Upper lobe of left lung (tissue), 6 donors: ENCODE measurements at places on chromosomes 2 and 18. TPM values are rescaled to one million over a fixed set of nuclear protein-coding genes. Genes with fewer than 3 reads are reported as not detected.
A peak's percentile ranks its signal among the peaks of the same experiment; 100 is the strongest.

The EHD3 gene
- 9.4 TPM for total RNA-seq

The LYPD6B gene
- total RNA-seq = not detected

The ARMC9 gene
- total RNA-seq = 63.5 TPM

The STARD6 gene
- not detected for total RNA-seq

The AAK1 gene
- total RNA-seq = 70.1 TPM

The SLC9A4 gene
- total RNA-seq = not detected

DNA sequence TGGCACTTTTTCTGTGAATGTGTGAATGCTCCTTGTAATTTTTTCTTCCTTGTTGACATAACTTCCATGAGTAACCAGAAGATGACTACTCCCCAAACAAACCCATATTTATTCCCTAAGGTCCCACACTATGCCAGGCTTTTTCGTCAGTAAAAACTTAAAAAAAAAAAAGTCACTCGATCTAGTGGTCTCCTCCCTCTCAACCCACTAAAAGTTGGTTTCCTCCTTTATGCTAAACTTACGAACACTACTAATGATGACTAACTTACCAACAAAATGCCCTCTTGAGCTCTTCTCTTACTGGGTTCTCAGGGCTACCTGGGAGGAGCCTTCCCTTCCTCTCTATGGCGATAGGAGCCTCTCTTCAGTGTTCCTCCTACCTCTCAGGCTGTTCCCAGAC, 18.2 kb downstream of the ACVR1 start:
- H3K4me3 ChIP-seq = no peak overlapping the region
- no peaks in the 10 kb centered on the region for H3K36me3 ChIP-seq
- DNase-seq = no peak
- no peaks in the 10 kb centered on the region for H3K4me1 ChIP-seq
- H3K27me3 ChIP-seq = no peaks in the 10 kb centered on the region

- no peak overlapping the region for H3K27ac ChIP-seq
- no peaks in the 10 kb centered on the region for H3K4me1 ChIP-seq
- H3K36me3 ChIP-seq = no peaks in the 10 kb centered on the region
- no peak overlapping the region for H3K4me3 ChIP-seq
- no peaks in the 10 kb centered on the region for H3K27me3 ChIP-seq
- no peak for DNase-seq
Observed at GRCh38 chr2:173001664-173002604, 73.7 kb upstream of the MAP3K20 start.

DNA sequence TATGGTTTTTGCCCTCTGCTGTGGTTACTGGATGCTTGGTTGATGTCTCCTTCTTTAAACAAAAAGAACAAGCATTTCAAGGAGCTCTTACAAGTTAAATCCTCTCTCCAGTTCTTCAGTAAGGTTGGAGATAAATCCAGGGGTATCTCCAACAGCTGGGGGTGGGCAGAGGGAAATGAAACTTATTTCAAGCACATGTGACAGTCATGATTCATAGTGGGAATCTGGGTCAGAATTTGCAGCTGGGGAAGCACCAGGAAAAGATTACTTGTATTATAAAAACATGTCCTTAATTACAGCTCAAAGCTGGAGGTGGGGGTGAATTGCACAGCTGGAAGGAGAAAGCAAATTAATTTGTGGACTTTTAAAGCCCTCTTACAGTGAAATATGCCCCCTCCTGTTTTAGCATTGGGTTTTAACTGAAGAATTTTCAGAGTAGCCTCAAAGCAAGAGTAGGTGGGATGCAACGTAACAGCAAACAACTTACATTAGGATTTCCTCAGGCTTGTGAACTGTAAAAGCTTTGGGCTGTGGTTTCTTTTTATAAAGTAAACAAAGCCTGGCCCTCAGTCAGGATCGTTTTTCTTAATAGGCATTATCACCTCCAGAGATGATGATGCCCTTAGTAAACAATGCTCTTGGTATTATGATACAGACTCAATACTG, 596.4 kb downstream of the NYAP2 start:
- peaks cover 6% of the 10 kb centered on the region for H3K4me1 ChIP-seq
- H3K27ac ChIP-seq = no peak overlapping the region
- no peak for DNase-seq

DNA sequence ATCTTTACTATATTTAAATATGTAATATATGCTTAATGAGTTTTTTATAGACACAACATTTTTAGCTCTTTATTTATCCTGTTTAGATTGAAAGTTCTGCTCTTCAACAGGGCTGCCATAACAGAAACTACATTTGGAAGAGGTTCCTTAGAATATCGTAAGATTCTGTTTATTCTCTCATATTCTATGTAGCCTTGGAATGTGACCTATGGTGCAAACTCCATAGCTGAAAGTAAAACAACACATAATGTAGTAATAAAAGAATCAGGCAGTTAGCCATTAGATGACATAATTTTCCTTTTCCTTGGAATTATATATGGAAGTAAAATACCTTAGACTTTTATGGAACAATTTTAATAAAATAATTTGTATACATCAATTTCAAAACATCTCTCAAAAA, 91.3 kb downstream of the ZNF804A start:
- no peak for DNase-seq
- no peak overlapping the region for H3K4me3 ChIP-seq
- H3K36me3 ChIP-seq = no peaks in the 10 kb centered on the region
- no peaks in the 10 kb centered on the region for H3K4me1 ChIP-seq
- no peak overlapping the region for H3K27ac ChIP-seq

- no peaks in the 10 kb centered on the region for H3K27me3 ChIP-seq
- no peaks in the 10 kb centered on the region for H3K36me3 ChIP-seq
- H3K4me3 ChIP-seq = no peak within 1 kb of the TSS
- no peak within 1 kb of the TSS for H3K27ac ChIP-seq
- H3K4me1 ChIP-seq = peaks cover 16% of the 10 kb centered on the region
- DNase-seq = no peak
Observed at GRCh38 chr2:227813562-227814353, at the start of gene CCL20. Gene CCL20 (plus strand): TSS chr2:227813842. CDS start chr2:227813912, 70 bp downstream.

- no peak overlapping the region for H3K27ac ChIP-seq
- H3K27me3 ChIP-seq = no peaks in the 10 kb centered on the region
- no peak for DNase-seq
- no peaks in the 10 kb centered on the region for H3K4me1 ChIP-seq
- H3K36me3 ChIP-seq = no peaks in the 10 kb centered on the region
Observed at GRCh38 chr2:189366349-189366748, 74.9 kb upstream of the WDR75 start.

- no peaks in the 10 kb centered on the region for H3K36me3 ChIP-seq
- no peak overlapping the region for H3K27ac ChIP-seq
- no peak for DNase-seq
- H3K27me3 ChIP-seq = no peaks in the 10 kb centered on the region
- H3K4me3 ChIP-seq = no peak overlapping the region
- no peaks in the 10 kb centered on the region for H3K4me1 ChIP-seq
Observed at GRCh38 chr2:75076088-75076487, 117.6 kb downstream of the POLE4 start.

GRCh38 chr2:215577356-215577755, 141.5 kb upstream of the FN1 start:
- H3K27me3 ChIP-seq = no peaks in the 10 kb centered on the region
- no peak overlapping the region for H3K27ac ChIP-seq
- no peaks in the 10 kb centered on the region for H3K36me3 ChIP-seq
- no peak for DNase-seq

DNA sequence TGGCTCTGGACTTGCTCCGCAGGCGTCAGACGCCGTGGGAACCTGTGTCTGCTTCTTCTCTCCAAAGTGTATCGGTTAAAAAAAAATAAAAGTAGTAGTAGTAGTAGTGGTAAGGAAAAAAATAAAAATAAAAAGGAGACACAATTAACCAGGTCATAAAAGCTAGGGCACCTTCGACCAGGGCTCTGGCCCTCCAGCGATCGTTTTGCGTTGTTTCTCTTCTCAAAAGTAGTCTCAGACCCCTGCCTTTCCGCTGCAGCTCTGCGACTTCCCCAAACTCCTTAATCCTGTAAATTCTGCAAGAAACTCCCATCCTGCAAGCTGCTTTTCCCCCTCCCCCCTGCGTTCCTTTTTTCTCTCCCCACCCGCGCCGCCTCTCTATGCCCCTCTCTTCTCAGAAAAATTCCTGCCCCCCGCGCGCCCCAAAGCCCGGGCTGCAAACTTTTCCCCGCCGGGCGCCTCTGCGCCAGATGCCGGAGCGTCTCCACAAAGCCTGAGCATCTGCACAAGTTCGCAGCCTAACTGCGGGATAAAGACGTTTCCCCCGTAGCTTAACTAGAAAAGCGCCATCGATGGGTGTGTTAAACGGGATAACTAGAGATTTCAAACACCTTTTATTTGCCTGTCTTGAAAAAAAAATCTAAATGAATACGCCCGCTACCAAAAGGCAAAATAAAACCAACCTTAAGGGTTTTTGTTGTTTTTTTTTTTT, 1.8 kb upstream of the SALL3 start:
- DNase-seq = peak; percentile 59
- no peak overlapping the region for H3K27ac ChIP-seq
- no peaks in the 10 kb centered on the region for H3K36me3 ChIP-seq

DNA sequence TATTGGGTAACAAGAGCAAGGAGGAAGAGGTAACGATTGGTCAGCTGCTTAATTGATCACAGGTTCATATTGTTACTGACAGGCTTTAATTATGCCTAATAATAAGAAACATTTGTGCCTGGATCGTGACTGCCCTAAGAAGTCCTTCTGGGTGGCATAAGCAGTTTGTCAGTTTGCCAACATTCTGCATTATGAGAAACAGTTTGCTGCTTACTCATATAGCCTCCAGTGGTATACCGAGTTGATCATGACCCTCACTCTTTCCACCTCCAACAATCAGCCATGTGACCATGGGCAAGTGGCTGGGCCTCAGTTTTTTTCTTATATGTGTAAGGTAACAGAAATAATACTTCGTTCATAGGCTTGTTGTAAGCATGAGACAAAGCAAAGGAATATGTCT, 96.6 kb upstream of the CABLES1 start:
- H3K4me3 ChIP-seq = no peak overlapping the region
- no peak overlapping the region for H3K27ac ChIP-seq
- no peaks in the 10 kb centered on the region for H3K27me3 ChIP-seq
- no peaks in the 10 kb centered on the region for H3K36me3 ChIP-seq
- no peak for DNase-seq

DNA sequence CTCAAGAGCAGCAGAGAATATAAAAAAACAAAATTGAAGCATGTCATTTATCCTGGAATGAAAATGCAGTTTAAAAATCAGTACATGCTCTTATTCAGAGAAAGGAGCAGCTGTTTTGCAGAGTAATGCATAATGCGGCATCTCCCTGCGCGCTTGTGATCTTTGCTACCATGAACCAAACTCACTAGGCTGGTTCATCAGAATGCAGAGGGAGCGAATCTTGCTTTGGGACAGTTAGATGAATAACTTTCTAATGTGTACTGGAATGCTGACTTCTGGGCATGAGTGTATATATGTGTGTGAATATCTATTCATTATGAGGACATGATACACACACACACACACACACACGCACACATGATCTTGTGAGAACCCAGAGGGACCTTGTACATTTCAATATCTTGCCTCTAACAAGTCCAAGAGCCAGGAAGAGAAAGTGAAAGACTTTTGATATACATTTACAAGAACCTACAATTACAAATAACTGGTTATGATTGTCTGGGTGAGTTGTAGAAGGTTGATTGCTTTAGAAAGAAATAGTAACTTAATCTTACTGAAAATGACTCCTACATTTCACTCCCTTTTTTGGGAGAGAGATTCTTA, 54.1 kb upstream of the THOC1 start:
- no peak for DNase-seq
- H3K4me1 ChIP-seq = peaks cover 18% of the 10 kb centered on the region
- no peak overlapping the region for H3K27ac ChIP-seq
- no peaks in the 10 kb centered on the region for H3K27me3 ChIP-seq
- H3K36me3 ChIP-seq = no peaks in the 10 kb centered on the region

- H3K27ac ChIP-seq = no peak overlapping the region
- no peaks in the 10 kb centered on the region for H3K4me1 ChIP-seq
- DNase-seq = no peak
- no peaks in the 10 kb centered on the region for H3K36me3 ChIP-seq
- H3K27me3 ChIP-seq = no peaks in the 10 kb centered on the region
Observed at GRCh38 chr2:19494241-19494640, 135.8 kb upstream of the OSR1 start.

DNA sequence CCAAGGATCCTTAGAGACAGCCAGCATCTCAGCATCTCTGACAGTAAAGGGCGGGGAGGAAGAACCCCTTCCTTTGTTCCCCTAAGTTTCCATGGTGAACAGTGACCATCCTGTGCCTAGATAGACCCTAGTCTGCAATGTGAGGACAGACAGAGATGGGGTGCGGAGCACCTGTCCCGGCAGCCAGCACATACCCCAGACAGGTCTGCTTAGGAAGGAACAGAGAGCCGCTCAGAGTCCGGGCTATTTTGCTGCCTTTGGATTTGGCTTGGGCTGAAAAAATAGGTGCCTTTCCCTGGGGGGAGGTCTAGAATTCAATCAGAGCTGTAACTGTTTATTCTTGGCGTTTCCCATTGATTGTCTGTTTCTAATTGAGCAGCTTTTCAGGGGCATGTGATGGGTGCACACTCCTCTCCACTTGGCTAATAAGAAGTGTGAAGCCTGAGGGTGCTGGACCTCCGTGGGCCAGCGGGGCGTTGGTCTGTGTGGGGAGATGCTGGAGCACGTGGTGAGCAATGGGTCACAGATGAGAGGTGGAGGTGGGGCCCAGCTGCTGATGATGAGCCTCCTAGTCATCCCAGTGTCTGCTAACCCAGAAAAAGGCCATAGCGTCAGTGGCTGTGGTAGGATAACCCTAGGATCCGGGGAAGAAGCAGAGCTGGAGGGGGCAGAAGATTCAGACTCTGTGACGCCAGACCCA, 236.8 kb downstream of the SEPTIN10 start:
- H3K27ac ChIP-seq = no peak overlapping the region
- no peaks in the 10 kb centered on the region for H3K36me3 ChIP-seq
- no peak for DNase-seq
- no peaks in the 10 kb centered on the region for H3K27me3 ChIP-seq
- H3K4me3 ChIP-seq = no peak overlapping the region

GRCh38 chr2:236341721-236342120, 77.5 kb upstream of the ASB18 start:
- no peak overlapping the region for H3K27ac ChIP-seq
- no peaks in the 10 kb centered on the region for H3K36me3 ChIP-seq
- H3K27me3 ChIP-seq = no peaks in the 10 kb centered on the region
- H3K4me3 ChIP-seq = no peak overlapping the region
- no peaks in the 10 kb centered on the region for H3K4me1 ChIP-seq

- no peak for DNase-seq
- no peaks in the 10 kb centered on the region for H3K36me3 ChIP-seq
- H3K27ac ChIP-seq = no peak overlapping the region
- H3K4me1 ChIP-seq = no peaks in the 10 kb centered on the region
- no peak overlapping the region for H3K4me3 ChIP-seq
Observed at GRCh38 chr2:12610314-12610713, 106.4 kb upstream of the TRIB2 start.

GRCh38 chr2:205723179-205723578, 40.9 kb downstream of the NRP2 start:
- peaks cover 15% of the 10 kb centered on the region for H3K4me1 ChIP-seq
- peak overlapping the region; percentile 8 for H3K27ac ChIP-seq
- no peak for DNase-seq
- no peak overlapping the region for H3K4me3 ChIP-seq
- H3K36me3 ChIP-seq = peaks cover 6% of the 10 kb centered on the region
